BJ (cell line): ENCODE measurements at places on chromosomes 12 and 14. TPM values are rescaled to one million over a fixed set of nuclear protein-coding genes. Genes with fewer than 3 reads are reported as not detected.

The IGF1 gene
- polyA plus RNA-seq, result 1.5 and 2.4 TPM in 2 replicates

The KLRB1 gene
- not detected in 2 replicates for polyA plus RNA-seq

The SDSL gene
- 8.6 and 13.2 TPM in 2 replicates for polyA plus RNA-seq

The NYNRIN gene
- polyA plus RNA-seq, result 7.2 and 10.1 TPM in 2 replicates

The LMNTD1 gene
- polyA plus RNA-seq, result 0.76 and 1.1 TPM in 2 replicates

The LBHD2 gene
- not detected in 2 replicates for polyA plus RNA-seq

The SYT1 gene
- polyA plus RNA-seq, result 0.70 and 1.3 TPM in 2 replicates

The TTLL5 gene
- polyA plus RNA-seq, result 9.9 and 12.3 TPM in 2 replicates

The KRT6C gene
- polyA plus RNA-seq, result not detected in 2 replicates

The RAD9B gene
- 0.33 and 0.69 TPM in 2 replicates for polyA plus RNA-seq

The PMCH gene
- polyA plus RNA-seq, result not detected in 2 replicates

The USP44 gene
- 1.2 and 1.7 TPM in 2 replicates for polyA plus RNA-seq

The PDE3A gene
- 3.1 and 3.5 TPM in 2 replicates for polyA plus RNA-seq

The C1S gene
- 329 and 341 TPM in 2 replicates for polyA plus RNA-seq

The DAO gene
- not detected in 2 replicates for polyA plus RNA-seq

The SLC6A12 gene
- polyA plus RNA-seq, result not detected in 2 replicates

The LMO3 gene
- polyA plus RNA-seq, result not detected in 2 replicates

The STAT2 gene
- polyA plus RNA-seq, result 154 TPM in 2 replicates

The RHOJ gene
- polyA plus RNA-seq, result 78.7 and 116 TPM in 2 replicates

The TIGAR gene
- 6.0 and 15.7 TPM in 2 replicates for polyA plus RNA-seq
